ENCODE measurements at places on chromosomes 4 and X.

- no peak for DNase-seq
These were observed 62.5 kb downstream of the FSTL5 start for GRCh38 chr4:162101337-162101736.

DNA sequence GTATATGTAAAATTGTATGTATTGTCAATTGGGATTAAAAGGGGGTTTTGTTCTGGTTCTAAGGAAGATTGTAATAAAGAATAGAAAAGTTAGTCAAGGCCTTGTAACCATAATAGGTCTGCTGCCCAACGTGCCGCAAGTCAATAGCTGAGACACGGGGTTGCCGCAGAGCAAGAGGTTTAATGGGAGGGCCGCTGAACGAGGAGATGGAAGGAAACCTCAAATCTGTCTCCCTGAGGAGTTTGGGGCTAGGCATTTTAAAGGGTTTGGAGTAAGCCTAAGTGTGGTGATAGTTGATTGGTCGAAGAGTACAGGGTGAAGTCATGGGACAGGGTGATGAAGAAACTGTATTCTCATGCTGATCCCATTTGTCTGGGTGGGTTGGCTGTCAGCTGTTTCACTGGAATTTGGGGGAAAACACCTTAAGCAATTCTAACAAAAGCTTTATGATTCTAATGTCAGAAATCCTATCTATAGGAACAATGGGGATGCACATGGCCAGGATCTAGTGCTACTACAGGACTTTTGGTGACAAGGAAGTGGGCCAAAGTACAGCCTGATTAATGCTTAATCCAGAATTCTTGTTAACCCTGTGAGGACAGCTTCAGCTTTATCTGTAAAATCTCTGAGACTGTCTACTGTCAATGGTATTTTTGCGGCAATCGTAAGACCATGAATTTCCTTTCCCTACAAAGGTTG is 86.9 kb downstream of the RELL1 start:
- DNase-seq, result no peak

DNA sequence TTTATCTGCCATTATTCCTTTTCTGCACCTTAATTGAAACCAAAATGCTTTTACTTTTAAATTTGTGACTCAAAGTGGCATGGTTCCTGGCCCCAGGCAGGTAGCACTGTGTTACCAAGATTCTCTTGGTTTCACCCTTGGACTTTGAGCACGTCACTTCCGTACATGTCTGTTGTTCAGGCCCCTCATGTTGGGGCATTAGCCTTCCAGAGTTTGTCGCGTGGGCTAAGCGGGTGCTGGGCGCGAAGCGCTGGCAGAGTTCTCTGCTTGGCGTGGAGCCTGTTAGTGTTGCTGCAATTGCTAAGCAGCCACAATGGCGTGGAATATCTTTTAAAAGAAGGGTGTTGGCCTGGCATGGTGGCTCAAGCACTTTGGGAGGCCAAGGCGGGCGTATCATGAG is 14.0 kb upstream of the TADA2B start:
- no peak for DNase-seq

DNA sequence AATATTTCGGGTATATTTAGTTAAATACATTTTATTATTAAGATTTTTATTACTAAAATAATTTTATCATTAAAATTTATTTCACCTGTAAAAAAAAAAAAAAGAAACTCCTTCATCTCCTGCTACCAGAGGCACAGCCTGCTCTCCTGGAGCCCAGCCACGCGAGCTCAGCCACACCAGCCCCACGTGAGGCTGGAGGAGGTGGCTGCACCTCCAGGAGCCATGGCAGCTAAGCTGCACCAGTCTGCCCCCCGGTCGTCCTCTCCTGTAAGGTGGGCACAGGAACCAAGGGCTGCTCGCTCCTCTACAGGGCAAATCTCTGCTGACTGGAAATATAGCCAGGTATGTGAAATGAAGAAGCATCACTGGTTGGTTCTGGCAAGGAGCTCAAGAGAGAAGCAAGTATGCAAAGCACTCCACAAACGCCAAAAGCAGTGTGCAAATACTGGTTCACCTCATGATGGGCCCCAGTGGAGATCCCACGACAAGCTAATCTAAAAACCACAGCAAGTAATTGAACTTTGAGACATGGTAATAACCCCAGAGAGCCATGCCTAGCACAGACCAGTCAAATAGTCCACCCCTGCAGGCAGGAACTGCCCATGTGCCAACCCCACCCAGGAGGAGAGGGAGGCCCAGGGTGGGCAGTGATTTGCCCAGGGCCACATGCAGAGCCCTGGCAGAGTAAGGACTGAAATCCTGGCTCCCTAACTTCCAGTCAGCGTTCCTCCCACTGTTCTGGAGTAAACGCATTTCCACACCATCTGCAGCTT is 90.1 kb downstream of the WFS1 start:
- no peak for DNase-seq

DNA sequence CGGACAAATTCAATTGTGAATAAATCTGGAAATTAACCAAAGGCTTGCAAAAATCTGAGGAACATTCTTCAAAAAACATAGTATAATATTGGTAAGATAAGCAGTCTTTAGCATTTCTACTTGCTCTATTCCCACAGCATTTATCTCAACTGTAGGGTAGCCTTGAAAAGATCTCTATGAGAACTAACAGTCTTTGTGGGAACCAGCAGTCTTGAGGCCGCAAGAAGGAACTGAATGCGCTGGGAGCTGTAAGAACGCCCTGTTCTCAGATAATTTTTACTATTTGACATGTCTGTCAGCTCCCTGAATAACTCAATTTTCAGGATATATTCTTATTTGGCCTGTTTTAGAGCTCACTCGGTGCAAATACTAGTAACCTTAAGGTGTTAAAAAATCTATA is 519.3 kb upstream of the CXorf51A start:
- DNase-seq, result no peak

- DNase-seq, result no peak
These were observed 114.9 kb downstream of the MAGEB17 start for GRCh38 chrX:16282209-16282608.

Measured in GOT3 (cell line).